GM23248 (cell line): ENCODE measurements at places on chromosomes 5 and 9. TPM values are rescaled to one million over a fixed set of nuclear protein-coding genes. Genes with fewer than 3 reads are reported as not detected.
A peak's percentile ranks its signal among the peaks of the same experiment; 100 is the strongest.

- no peak for DNase-seq
Measured at GRCh38 chr5:180330270-180330648, 22.9 kb downstream of the GFPT2 start.

- DNase-seq, result no peak
Measured at GRCh38 chr5:89302102-89302891, 419.3 kb upstream of the MEF2C start.

- no peak for DNase-seq
Measured at GRCh38 chr9:101246691-101247090, 138.1 kb downstream of the BAAT start.

DNA sequence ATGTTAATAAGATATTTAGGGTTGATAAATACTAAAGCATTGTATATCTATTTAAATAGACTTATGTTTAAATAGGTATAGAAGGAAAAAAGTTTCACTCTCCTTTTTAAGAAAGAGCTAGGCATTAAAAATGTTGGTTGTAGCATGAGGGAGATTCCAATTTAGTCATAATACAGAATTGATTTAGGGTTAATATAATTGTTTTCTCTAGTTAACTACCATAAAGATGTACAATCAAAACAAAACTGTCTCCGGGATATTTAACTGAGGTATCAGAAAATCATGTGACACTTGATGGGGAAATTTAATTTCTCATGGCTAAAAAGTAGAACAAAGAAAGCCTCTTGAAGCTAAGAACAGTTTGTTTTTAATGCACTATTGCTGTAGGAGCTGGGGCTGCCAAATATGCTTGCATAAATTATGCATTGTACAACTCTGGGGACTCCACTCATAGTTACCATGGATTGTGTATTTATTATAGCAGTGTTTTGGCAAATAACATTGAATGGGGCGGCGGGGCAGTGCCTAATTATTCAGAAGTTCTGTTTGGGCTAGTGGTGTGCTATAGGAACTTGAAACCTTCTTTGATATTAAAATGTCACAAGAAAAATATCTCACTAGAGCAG, 44.2 kb downstream of the SMC2 start:
- no peak for DNase-seq

DNA sequence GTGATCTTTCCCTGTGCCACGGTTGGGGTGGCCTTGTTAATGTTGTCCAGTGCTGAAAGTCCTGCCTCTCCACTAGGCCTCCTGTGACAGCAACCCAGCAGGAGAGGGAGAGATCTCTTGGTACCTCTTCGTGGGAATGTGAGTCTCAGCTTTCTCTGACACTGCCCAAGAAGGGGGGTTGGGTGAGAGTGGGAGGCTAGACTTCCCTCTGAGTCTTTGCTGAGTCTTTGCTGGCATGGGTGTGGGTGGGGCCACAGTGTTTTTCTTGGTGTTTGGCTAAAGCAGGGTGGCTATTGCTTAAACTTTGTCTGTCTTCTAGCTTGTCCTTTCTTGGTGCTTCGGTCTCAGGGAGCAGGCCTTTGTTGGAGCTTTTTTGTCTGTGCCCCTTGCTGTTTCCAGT, 145.6 kb downstream of the GNA14 start:
- peak; percentile 44 for DNase-seq

GRCh38 chr5:6358434-6358820, 19.9 kb downstream of the MED10 start:
- no peak for DNase-seq

DNA sequence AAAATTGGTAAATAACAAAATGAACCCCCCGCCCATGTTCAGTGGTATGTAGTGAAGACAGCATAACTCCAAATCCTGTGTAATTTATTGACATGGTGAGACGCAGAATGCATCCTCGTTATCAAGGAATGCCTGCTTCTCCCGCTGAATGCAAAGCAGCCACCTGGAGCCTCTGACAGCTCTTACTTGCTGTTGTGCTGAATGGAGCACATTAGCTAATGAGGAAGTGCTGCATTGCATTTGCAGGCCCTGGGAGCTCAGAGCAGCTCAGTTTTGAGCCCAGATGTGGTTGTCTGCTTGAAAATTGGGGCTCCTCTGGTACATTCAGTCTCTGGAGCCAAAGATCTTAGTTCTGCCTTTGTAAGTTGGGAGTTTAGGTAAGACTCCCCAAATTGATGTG, 28.9 kb downstream of the PLAC8L1 start:
- DNase-seq, result no peak

The TICAM2 gene
- 1.9 and 12.3 TPM in 2 replicates for total RNA-seq

- no peak for DNase-seq
Measured at GRCh38 chr5:45110399-45110798, 301.7 kb downstream of the MRPS30 start.

- no peak for DNase-seq
Measured at GRCh38 chr9:128580731-128581130, 28.3 kb downstream of the SPTAN1 start.

DNA sequence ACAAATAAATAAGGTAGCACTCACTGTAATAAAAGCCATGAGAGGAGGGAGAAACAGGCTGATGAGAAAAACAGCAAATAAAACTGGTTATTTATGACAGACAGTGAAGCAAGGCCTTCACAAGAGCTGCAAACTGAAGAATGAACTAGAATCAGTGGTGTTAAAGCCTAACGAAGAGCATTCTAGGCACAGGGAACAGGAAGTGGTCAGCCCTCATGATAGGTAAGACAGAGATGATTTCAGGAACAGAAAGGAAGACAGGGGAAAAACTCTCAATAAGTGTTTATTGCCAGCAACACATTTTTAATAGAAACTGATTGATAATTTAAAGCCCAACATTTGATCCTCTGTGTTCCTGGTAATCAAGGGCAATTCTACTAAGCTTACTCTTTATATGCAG, 124.5 kb downstream of the EDIL3 start:
- no peak for DNase-seq
